ENCODE measurements at places on chromosomes 1 and 21. TPM values are rescaled to one million over a fixed set of nuclear protein-coding genes. Genes with fewer than 3 reads are reported as not detected.

Gene C2CD4D
- total RNA-seq = 0.88 TPM

Gene NR5A2
- total RNA-seq = not detected

Gene CFHR3
- total RNA-seq = not detected

Gene PRDM2
- 140 TPM for total RNA-seq

Gene CHIA
- not detected for total RNA-seq

Gene SPATA17
- not detected for total RNA-seq

Gene ZBTB8A
- total RNA-seq = not detected

Gene LCE1F
- not detected for total RNA-seq

Gene PKLR
- total RNA-seq = not detected

Gene ADCY10
- 0.52 TPM for total RNA-seq

Gene F3
- total RNA-seq = not detected

Gene ADAM30
- total RNA-seq = not detected

DNA sequence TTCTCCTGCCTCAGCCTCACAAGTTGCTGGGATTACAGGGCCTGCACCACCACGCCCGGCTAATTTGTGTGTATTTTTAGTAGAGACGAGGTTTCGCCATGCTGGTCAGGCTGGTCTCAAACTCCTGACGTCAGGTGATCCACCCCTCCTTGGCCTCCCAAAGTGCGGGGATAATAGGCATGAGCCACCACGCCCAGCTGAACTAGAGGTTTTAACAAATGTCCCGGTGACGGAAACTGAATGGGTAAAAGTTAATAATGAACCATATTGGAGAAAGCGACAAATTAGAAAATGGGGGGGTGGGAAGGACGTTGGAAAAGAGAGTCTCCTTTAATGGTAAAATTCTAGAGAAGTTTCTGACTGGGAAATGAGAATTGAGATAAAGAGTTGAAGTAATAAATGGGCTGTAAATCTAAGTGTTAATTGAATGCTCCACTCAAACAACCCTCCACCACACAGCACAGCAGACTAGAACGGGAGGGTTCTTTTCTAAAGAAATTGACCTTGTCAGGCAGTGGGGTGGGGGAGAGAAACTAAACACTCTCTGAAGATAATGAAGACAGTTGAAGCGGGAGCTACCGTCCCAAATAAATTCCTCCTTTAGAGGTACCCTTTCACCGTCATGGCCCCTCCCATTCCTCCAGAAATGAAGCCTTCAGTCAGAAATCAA is 46.9 kb upstream of the PUM1 start:
- no peaks in the 10 kb centered on the region for H3K27me3 ChIP-seq
- H3K27ac ChIP-seq = no peak overlapping the region
- no peaks in the 10 kb centered on the region for H3K36me3 ChIP-seq
- H3K4me3 ChIP-seq = no peak overlapping the region
- H3K4me1 ChIP-seq = no peaks in the 10 kb centered on the region

DNA sequence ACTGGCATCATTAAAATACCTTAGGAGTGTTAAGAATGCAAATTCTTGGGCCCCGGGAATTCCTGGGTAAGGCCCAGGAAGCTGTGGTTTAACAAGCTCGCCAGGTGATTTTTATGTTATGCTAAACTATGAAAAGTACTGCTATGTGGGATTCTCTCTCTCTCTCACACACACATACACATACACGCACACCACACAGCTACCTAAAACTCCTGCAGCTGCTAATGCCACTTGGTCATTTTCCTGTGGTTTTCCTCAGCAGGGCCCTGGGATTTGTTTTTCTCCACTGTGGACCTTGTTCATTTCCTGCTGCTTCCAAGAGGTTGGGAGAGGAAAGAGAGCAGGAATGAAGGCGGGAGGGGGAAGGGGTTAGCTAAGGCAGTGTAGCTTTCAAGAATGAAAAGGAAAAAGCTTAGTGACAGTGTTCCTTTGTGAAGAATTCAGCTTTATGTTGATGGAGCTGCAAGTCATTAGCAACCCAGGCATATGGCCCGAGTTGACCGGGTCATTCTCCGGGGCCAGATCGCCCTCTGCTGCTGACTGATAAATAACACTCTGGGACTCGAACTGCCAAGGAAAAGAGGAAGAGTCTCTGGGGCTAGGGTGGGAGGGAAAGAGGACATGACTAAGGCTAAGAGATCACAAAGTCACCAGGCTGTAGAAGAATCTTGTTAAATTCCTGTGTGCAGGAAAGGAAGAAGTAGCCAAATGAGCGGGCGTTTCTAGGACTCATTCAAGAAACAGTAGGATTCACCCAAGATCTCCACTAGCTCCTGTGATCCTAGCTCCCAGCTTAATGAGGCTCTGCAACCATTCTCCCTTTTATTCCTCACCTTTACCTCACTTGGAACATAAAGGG is 30.5 kb upstream of the LRIG2 start:
- peaks cover 24% of the 10 kb centered on the region for H3K4me1 ChIP-seq
- DNase-seq = no peak
- H3K36me3 ChIP-seq = no peaks in the 10 kb centered on the region
- no peak overlapping the region for H3K4me3 ChIP-seq
- H3K27me3 ChIP-seq = no peaks in the 10 kb centered on the region

DNA sequence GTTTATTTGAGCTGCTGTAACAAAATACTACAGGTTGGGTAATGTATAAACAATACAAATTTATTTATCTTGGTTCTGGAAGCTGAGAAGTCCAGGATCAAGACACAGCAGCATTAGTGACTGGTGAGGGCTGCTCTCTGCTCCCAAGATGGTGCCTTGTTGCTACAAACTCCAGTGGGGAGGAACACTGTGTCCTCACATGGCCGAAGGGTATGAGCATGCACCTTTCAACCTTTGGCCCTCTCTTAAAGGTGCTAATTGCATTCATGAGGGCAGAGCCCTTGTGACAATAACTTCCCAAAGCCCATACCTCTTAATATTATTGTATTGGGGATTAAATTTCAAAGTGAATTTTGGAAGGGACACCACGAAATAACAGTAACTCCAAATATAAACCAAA is 55.3 kb upstream of the ATP1B1 start:
- H3K36me3 ChIP-seq = no peaks in the 10 kb centered on the region
- no peak for DNase-seq
- no peak overlapping the region for H3K27ac ChIP-seq
- no peaks in the 10 kb centered on the region for H3K27me3 ChIP-seq
- H3K4me1 ChIP-seq = peaks cover 3% of the 10 kb centered on the region

GRCh38 chr1:192604979-192605620 is 29.5 kb downstream of the RGS1 start:
- DNase-seq = no peak
- no peak overlapping the region for H3K27ac ChIP-seq
- no peak overlapping the region for H3K4me3 ChIP-seq
- no peaks in the 10 kb centered on the region for H3K36me3 ChIP-seq
- H3K27me3 ChIP-seq = no peaks in the 10 kb centered on the region
- peaks cover 11% of the 10 kb centered on the region for H3K4me1 ChIP-seq

GRCh38 chr1:53598966-53599365 is 139.8 kb downstream of the DMRTB1 start:
- no peak overlapping the region for H3K4me3 ChIP-seq
- H3K36me3 ChIP-seq = no peaks in the 10 kb centered on the region
- no peaks in the 10 kb centered on the region for H3K27me3 ChIP-seq
- no peak overlapping the region for H3K27ac ChIP-seq

DNA sequence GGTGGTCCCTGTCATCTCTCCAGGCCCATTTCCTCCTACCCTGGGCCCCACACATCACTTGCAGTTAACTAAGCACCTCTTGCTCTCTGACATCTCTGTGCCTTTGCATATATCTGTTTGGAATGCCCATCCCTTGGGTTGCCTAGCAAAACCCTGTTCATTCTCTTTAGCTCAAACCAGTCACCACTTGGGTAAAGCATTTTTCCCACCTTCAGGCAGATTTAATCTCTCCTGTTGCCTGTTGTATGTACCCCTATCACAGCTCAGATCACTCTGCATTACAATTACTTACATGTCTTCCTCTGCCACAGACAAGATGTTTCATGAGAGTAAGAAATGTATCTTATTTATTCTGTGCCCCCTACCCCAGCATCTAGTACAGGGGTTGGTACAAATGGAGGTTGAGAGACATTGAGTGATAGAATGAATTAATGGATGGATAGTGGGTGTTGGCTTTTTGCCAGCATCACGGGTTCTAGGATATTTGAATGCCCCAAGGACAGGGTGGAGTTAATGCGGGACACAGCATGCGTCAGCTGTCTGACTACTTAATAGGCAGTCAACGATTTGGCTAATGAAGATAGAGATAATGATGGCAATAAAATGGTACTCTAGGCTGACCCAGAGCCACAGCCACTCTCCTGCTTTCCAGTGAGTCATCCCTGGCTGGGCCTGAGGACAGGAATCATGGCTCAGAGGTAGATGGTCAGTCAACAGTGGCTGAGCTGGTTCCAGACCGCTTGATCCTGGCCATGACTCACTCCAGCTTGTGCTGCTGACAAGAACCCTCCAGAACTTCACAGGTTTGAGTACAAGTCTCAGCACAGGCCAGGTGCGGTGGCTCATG is 6.5 kb downstream of the NR0B2 start:
- DNase-seq = no peak
- H3K27me3 ChIP-seq = no peaks in the 10 kb centered on the region
- H3K4me1 ChIP-seq = no peaks in the 10 kb centered on the region
- H3K36me3 ChIP-seq = no peaks in the 10 kb centered on the region

DNA sequence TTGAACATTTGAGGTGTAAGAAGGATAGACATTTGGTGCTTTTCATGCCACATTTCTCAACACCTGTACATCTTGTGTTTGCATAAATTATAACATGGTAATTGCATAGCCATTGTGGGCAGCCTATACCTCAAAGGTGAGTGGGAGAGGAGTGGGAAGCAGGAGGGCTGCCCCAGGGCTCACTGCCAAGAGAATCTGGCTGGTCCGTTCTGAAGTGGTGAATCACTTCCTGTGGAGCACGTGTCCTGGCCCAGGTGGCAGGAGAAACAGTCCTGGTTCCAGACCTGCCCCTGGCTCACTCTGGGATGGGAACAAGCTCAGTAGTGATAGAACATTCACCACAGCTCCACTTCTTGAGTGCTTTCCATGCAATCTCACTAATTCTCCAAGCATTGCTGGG is 11.6 kb upstream of the OLFML2B start:
- no peak overlapping the region for H3K27ac ChIP-seq
- H3K36me3 ChIP-seq = no peaks in the 10 kb centered on the region
- peaks cover 5% of the 10 kb centered on the region for H3K4me1 ChIP-seq

GRCh38 chr1:2431103-2431502 is 18.7 kb upstream of the PEX10 start:
- no peak overlapping the region for H3K27ac ChIP-seq
- DNase-seq = no peak
- no peak overlapping the region for H3K4me3 ChIP-seq
- peaks cover 8% of the 10 kb centered on the region for H3K36me3 ChIP-seq

- no peaks in the 10 kb centered on the region for H3K36me3 ChIP-seq
- no peak for DNase-seq
- no peak overlapping the region for H3K27ac ChIP-seq
Observed at GRCh38 chr1:107449326-107449725, 308.5 kb downstream of the NTNG1 start.

DNA sequence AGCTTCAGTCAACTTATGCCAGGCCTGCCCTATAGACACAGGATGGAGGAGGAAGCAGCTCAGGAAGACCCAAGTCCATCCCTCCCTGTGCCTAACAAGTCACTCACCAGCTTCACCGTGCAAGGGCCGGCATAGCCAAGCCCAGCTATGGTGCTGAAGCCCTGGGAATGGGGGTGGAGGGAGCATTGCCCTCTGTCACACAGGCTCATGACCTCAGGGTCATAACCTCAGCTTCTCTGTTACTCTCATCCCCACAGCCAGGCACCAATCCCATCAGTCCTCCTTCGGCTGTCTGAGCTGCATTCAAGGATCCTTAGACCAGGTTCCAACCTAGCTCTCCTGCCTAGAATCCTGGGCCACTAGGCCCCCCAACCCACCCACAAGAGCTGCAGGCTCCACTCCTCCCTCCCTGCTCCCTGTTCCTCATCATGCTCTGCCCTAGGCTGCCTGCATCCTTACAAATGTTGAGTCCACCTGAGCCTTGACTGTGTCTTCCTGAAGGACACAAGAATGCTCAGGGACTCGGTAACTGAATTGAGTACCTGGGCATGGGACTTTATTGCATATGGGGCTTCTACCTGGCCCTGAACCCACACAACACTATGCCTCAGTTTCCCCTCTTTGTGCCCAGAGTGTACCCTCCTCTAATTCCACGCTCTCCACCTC is 1.7 kb downstream of the CD244 start:
- H3K4me1 ChIP-seq = peaks cover 16% of the 10 kb centered on the region
- H3K4me3 ChIP-seq = no peak overlapping the region
- no peaks in the 10 kb centered on the region for H3K36me3 ChIP-seq
- no peak for DNase-seq
- no peak overlapping the region for H3K27ac ChIP-seq
- no peaks in the 10 kb centered on the region for H3K27me3 ChIP-seq

GRCh38 chr1:2556678-2557481 is 709 bp downstream of the TNFRSF14 start:
- H3K4me1 ChIP-seq = peaks cover 65% of the 10 kb centered on the region
- DNase-seq = no peak
- H3K4me3 ChIP-seq = peak overlapping the region; percentile 99
- H3K27me3 ChIP-seq = no peaks in the 10 kb centered on the region
- peak overlapping the region; percentile 96 for H3K27ac ChIP-seq

GRCh38 chr1:6106321-6106731 is 60.6 kb downstream of the KCNAB2 start:
- no peaks in the 10 kb centered on the region for H3K36me3 ChIP-seq
- no peak overlapping the region for H3K27ac ChIP-seq

DNA sequence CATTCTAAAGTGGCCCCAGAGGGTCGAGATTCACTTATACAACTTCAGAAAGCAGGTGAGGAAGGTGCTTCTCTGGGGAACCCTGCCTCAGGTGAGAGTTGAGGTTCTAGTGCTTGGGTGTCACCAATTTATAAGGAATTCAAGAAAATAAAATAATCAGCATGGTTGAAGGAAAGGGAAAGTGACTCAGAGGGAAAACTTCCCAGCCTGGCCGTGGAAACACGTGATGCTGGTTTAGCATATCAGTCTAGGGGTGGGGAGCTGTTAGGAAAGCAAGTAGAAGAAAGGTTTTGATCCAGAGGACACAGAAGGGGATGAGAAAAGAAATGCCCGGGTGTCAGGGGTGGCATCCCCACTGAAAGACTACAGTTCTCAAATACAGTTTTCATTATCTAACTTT is 37.7 kb upstream of the TMEM125 start:
- H3K4me3 ChIP-seq = no peak overlapping the region
- no peaks in the 10 kb centered on the region for H3K36me3 ChIP-seq
- no peak for DNase-seq
- no peak overlapping the region for H3K27ac ChIP-seq
- no peaks in the 10 kb centered on the region for H3K27me3 ChIP-seq

GRCh38 chr1:234214129-234214910 is 158.9 kb upstream of the COA6 start:
- H3K27ac ChIP-seq = no peak overlapping the region
- DNase-seq = peak; percentile 71
- peaks cover 25% of the 10 kb centered on the region for H3K4me1 ChIP-seq
- H3K27me3 ChIP-seq = peaks cover 26% of the 10 kb centered on the region
